Right ventricle myocardium superior (tissue), 1 donor: ENCODE measurements at places on chromosomes 7 and 10. TPM values are rescaled to one million over a fixed set of nuclear protein-coding genes. Genes with fewer than 3 reads are reported as not detected.
A peak's percentile ranks its signal among the peaks of the same experiment; 100 is the strongest.

DNA sequence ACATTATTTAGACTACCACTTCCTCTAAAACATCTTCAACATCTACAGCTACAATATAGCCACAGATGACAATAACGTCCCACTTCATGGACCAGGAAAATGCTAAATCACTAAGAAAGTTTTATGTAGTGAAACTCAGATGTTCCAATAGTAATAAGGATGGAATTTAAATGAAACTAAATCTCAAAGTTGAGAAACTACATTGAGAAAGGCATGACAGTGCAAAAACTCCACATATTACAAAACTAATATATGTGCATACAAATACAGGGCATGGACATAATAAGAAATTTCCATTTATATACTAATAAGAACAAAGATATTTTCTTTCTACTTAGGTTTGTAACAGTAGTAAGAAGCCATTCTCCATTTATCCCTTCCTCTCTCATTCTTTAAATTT lies 31.1 kb downstream of the POT1 start:
- DNase-seq = no peak

DNA sequence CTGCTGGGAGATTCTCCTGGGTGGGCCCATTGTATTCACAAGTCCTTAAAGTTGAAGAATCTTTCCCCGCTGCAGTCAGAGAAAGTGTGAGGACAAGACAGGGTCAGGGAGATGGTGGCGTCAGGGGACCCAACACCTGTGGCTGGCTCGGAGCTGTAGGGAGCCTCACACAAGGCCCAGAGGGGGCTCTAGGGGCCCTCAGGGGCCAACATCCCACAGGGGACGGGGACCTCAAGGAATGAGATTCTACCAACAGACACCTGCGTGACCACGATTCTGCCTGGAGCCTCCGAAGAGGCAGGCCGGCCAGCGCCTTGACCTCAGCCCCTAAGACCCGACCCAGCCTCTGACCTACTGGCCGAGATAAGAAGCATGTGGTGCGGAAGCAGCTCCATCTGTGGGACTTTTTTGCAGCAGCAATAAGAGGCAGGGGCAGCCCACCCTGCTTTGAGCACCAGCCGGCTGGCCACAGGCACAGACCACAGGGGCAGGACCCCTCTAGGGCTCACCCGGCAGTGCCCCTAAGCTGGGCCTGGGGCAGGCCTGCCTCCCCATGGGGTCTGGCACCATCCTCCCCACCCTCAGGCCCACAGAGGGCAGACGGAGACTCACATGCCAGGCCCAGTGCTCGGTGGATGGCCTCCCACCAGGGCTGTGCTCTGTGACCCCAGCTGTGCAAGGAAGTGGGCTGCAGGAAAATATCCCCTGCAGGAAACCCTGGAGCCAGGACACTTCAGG lies 13.2 kb downstream of the RASGEF1A start:
- DNase-seq = no peak

- peak; percentile 76 for DNase-seq
Observed at GRCh38 chr10:7541137-7542087, 125.4 kb downstream of the ITIH5 start.

Gene PDZD7
- 0.38 TPM for total RNA-seq

Gene PAX4
- total RNA-seq = not detected

- peak; percentile 63 for DNase-seq
Observed at GRCh38 chr10:116891208-116891607, 41.9 kb downstream of the ENO4 start.

DNA sequence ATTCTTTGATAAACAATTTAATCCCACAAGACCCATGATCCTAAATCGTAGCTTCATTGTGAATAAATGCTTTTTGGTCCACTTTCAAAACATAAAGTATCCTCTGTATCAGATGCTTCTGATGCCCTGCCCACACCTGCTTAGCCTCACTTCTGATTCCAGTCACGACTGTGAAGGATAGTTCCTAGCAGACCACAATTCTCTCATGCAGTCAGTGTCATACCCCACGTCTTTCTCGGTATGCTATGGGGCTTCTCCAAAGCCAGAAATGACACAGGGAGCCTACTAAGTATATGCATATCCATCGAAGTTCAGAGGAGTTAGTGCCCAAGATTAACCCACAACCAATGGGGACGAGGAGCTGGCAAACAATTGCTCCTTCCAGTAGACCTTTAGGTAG lies 27.6 kb upstream of the CTNNA3 start:
- no peak for DNase-seq

DNA sequence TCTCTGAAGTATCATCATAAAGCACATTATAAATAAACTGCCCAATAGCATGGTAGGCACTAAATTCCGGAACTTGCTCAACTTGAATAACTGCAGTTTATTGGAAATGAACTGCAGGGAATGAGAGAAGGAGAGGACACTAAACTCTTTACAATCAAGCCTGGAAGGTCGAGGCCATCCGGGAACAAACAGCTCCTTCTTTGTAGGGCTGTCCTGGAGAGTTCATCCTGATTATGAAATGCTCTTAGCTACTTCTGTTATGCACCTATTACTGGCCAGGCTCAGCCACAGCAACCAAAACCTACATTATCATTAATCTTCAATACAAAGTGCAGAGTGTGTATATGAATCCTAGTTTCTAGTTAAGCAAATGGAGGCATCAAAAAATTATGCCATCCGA lies 64.7 kb downstream of the PPP1R17 start:
- DNase-seq = no peak
